ENCODE measurements at places on chromosomes 1 and 21. TPM values are rescaled to one million over a fixed set of nuclear protein-coding genes. Genes with fewer than 3 reads are reported as not detected.

CENPF gene
- total RNA-seq = 22.3 TPM

DNA sequence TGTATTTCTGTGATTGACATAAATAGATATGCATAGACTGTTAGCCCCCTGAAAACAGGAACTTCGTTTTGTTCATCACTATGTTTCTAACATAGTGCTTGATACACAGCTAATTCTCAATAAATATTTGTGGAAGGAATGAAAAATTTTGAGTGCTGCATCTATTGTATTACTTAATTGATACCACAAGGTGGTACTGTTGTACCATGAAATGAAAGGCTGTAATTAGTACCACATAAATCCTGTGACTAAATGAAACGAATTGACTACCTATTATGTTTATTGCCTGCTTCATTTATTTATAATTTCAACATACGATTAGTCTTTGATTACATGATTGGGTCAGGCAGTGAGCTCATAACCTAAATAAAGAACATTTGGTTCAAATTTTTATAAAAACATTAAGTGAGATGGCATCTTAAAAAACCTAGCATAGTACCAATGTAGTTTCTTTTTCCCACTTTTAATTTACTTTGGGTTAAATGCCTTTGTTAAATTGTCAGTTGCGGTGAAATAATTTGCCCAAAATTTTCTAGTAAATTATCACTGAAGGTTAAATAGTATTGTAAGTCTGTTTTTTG lies 15.0 kb upstream of the TGFB2 start:
- peak; percentile 74 for DNase-seq

CAMK1G gene
- not detected for total RNA-seq

- DNase-seq = no peak
Measured at GRCh38 chr21:44984428-44984791, 44.6 kb downstream of the SLX9 start.

DNA sequence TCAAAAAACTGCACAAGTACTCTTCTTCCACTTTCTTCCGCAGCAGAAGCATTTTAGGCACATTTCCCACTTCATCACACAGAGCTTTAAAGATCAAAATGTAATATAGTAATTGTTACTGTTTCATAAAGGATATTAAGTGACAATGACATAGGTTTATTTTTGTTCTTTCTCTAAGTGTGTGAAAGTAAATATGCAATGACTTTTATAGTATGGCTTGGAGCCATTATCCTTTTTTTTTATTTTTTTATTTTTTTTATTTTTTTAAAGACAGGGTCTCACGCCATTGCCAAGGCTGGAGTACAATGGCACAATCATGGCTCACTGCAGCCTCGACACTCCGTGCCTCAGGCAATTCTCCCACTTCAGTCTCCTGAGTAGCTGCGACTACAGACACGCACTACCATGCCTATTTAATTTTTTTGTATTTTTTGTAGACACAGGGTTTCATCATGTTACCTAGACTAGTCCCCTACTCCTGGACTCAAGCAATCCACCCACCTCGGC lies 7.0 kb downstream of the TRIM33 start:
- no peak for DNase-seq

F3 gene
- total RNA-seq = 3.4 TPM

GRCh38 chr1:164591858-164592257 lies 32.9 kb downstream of the PBX1 start:
- no peak for DNase-seq

E2F2 gene
- 1.9 TPM for total RNA-seq

DLGAP3 gene
- not detected for total RNA-seq

SEC16B gene
- 4.4 TPM for total RNA-seq

- no peak for DNase-seq
Measured at GRCh38 chr1:234150892-234151291, 222.4 kb upstream of the COA6 start.

CD1D gene
- total RNA-seq = not detected

GRCh38 chr1:207747627-207748492 lies 4.0 kb upstream of the CD46 start:
- DNase-seq = no peak

CLCA2 gene
- not detected for total RNA-seq

DNA sequence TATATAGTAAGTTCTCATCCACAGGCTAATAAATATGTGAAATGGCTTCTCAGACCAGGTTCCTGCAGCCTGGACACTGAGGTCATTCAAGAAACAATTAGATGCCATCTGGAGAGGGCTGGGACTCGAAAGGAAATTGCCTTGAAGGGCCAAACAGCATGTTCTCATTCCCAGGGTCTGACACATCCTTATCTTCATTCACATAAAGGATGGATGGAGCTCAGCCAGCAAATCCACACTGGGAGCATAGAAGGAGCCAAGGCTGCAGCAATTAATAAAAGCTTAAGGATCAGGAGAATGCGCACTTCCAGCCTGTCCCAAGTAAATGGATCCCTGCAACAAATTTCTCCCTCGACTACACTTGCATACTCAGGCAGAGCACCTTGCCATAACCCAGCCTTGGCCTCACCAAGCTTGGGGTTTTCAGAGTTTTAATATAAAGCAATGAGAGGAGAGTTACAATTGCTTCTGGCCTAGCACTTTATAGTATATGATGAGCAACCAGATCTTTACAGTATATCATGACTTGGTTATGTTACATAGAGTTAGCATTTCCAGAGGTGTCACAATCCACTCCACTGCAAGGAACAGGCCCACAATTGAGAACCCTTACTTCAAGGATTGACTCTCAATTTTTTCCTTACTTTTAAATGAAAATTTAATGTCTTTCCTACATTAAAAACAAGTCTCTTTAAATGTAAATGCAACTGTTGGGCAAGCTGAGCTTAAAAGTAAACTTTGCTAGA lies 55.9 kb downstream of the BCAR3 start:
- peak; percentile 99 for DNase-seq

GRCh38 chr1:50702395-50702794 lies 257.7 kb downstream of the FAF1 start:
- DNase-seq = no peak

DNA sequence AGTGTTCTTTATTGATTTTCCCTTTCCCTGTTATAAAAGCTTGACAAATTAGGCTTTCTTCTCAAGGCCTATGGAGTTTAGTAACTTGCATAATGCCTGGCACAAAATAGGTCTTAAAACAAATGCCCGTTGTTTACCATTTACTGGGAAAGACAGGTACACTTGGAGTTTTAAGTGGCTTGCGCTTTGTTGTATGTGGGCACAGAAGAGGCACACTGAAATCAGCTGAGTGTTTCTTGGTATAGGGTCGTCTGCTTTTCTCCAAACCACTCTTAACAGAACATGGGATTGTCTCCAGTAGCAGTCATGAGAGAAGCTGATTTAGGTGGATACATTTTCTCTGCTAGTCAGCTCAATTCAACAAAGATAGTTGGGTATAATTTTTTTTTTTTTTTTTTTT lies 132.5 kb downstream of the SYT14 start:
- no peak for DNase-seq

ADORA3 gene
- total RNA-seq = not detected

SLFNL1 gene
- total RNA-seq = 0.51 TPM

CD34 gene
- total RNA-seq = 62.4 TPM

DNA sequence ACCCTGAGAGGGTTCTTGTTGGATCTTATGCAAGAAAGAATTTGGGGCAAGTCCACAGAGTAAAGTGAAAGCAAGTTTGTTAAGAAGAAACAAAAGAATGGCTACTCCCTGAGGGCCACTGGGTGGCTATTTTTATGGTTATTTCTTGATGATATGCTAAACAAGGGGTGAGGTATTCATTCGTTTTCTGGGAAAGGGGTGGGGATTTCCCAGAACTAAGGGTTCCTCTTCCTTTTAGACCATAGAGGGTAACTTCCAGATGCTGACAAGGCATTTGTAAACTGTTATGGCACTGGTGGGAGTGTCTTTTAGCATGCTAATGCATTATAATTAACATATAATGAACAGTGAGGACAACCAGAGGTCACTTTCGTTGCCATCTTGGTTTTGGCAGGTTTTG lies 18.2 kb upstream of the IFI6 start:
- DNase-seq = no peak

DNA sequence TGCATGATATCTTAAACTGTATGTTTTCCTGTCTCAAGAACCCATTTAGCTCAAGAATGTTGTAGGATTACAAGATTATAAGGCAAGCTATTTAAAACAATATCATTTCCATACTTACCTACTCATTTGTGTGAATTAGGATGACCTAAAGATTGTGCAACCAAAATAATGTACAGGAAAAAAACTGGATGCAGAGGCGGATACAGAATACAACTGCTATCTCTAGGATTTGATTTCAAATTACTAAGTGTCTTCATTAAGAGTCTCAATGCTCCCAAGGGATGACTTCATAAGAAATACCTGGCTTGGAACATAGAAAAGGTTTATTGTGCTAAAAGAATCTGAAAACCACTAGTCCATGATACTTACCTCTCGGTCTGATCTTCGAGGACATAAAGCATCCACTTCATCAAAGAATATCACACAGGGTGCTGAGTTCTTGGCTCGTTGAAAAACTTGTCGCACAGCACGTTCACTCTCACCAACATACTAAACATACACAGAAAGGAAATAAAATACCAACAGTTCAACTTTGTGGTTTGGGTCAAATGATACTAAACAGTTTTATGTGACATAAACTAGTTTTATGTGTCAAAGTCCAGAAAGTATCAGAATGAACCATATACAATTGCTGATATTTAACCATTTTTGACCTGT lies 54.9 kb downstream of the NVL start:
- no peak for DNase-seq

DNA sequence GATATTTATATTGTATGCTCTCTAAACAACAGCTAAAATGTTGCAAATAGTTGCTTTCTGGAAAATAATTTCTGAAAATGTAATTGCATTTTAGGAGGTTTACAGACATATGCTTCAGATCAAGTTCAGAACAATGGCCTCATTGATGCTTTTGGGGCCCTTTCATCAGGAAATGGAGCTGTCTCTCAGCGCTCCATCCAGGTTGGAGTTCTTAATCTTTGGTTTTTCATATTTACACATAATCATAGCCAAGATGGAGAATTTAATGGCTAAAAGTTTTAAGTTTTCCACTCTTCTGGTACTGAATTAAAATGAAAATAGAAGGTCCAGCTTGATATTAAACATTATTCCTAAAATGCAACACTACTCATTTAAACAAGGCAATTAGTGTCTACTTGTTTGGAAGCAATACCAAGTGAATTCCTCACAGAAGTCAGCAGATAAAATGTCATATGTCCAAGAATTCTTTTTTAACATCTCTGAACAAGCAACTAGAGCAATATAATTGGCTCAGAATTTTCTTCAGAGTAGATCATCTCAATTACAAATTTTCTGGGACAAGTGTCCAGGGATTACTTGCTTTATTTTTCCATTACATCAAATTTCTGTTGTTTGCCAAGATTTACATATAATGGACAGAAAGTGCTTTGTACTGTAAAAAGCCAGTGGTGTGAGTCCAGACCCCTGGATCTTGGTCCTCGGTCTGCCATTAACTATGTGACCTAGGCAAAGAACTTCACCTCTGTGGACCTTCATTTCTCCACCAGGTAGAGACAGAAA lies 22.6 kb downstream of the CLCA1 start:
- DNase-seq = no peak

DNA sequence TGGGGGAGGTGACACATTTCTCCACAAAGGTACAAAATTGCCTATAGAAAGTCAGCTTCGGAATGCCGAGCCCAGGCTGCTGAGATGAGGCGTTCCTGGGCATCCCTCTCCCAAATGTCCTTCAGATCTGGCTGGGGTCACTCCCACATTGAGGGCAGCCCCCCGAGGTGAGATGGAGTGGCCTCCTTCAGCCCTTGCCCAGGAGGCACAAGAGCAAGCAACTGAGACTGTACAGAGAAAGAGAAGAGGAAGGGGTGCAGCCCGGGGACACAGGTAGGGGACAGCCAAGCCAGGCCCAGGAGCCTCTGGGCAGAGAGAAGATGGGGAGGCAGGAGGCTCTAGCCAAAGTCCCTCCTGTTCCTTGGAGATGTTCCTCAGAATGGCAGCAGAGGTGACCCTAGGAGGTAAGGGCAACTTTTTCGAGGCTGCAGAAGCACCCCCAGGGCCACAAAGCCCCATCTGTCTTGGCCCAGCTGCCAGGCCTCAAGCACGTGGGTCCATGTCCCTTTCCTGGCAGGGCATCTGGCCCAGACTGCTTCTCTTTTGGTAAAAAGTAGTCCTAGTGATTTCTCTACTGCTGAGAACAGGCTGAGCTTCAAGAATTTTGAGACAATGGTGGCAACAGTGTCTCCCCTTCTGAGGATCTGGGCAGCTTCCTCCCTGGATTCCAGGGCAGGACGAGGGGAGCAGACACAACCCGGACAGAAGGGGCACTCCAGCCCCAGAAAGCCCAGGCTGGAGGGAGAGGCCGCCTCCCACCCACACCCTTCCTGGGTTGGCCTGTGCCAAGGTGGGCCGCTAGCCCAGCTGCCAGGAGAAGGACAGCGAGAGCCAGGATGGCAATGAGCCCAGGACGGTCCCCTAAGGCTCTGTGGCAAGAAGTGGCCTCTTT lies 68.0 kb downstream of the LRRN2 start:
- no peak for DNase-seq

DNA sequence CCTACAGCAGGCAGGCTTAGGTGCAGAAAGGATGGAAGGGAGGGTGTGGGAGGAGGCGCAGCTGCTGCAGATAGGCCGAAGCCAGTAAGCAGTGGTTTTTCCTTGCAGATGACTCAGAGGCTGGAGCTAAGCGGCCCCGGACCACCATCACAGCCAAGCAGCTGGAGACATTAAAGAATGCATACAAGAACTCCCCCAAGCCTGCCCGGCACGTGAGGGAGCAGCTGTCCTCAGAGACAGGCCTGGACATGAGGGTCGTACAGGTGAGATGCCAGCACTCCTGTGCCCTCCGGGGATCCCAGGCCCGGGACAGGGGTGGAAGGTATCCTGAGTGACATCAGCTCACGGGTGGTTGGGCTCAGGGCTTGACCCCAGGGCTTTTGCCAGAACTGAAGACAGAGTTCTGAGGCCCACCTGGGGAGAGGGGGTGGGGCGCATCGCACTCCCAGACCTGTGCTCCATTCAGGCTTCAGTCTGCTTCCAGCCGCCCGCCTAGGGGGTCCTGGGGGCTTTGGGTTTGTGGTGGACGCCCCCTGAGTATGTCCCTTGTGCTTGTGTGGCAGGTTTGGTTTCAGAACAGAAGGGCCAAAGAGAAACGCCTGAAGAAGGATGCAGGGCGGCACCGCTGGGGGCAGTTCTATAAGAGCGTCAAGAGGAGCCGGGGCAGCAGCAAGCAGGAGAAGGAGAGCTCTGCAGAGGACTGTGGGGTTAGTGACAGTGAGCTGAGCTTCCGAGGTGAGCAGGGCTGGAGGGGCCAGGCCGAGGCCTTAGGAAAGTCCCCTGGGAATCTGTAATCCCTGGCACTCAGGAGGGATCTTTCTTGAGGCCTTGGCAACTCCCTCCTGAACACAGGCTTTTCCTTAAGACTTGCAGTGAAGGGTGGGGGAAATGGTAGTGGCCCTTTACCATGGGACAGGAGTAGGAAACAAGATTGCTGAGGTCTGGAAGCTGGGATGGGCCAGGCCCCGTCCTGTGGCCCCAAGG lies 41.5 kb downstream of the LHX4 start:
- no peak for DNase-seq

- no peak for DNase-seq
Measured at GRCh38 chr1:1732381-1732780, 8.2 kb upstream of the CDK11A start.

S100B gene
- not detected for total RNA-seq
